ENCODE measurements at places on chromosomes 6 and 20.

DNA sequence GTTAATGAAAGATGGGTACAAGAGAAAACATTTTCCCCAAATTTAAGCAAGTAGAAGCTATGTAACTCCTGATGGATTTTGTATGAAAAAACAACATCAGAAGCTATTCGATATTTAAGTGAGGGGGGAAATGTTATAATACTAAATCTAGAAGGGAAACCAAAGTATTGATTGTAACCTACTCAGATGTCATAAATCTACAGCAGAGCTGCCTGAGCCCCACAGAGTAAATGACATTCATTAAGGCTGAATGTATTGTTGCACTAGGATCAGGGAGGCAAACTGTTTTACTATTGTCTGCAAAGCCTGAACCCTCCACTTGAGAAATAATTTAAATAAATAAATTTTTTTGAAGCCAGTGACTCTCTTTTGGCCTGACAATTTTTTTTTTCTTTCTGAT lies 19.3 kb downstream of the ANKRD6 start:
- DNase-seq, result no peak

DNA sequence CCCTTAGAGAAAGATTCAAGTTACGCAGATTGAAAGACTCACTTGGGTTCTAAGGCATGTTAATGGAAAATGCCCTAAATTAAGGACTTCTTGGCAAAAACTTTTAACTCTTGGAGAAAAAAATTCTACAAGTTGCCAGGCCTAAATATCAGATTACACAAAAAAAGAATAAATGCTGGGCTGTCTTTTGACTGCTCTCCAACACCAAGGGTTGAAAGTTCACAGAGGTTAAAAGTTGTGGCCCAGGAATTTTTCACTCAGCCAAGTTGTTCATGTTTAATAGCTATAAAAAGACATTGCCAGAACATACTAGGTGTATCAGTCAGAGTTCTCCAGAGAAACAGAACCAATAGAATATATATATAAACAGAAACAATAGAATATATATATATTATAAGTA lies 268.4 kb upstream of the PRND start:
- DNase-seq, result no peak

GRCh38 chr6:57342148-57342669 lies 24.8 kb downstream of the PRIM2 start:
- no peak for DNase-seq

- DNase-seq, result no peak
Observed at GRCh38 chr6:14863902-14864850, 381.7 kb upstream of the JARID2 start.

DNA sequence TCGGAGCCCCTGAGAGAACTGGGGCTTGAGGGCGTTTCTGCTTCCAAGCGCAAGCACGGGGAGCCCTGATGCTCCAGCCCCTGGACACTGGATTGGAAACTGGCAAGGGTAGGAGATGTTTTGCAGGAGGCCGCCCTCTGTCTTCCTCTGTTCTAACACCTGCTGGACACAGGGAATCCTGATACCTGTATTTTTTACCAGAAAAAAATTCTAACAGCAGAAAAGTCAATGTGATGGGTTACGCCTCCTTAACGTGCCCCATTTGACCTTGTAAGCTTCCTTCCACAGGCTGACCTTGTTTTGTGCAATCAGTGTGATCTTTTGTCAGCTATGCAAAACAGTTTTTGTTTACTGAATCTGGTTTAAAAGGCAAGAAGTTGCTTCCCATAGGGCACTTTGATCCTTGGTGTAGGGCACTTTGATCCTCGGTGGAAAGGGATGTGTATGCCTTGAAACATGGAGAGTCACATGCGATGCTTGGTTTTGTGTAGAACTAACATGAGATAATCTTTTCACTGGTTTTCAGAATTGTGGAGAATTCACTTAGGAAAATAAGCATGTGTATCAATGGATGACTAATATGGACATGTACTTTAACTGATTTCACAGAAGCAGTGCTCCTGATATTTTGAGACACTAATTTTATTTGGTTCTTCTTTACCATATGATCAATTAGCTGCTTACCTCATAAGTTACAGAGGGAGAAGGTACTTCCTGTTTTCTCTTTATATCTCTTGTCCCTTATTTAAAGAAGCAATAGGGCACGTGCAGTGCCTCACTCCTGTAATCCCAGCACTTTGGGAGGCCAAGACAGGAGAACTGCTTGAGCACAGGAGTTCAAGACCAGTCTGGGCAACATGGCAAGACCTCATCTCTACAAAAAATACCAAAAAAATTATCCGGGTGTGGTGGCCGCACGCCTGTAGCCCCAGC lies 59.9 kb upstream of the MAP3K4 start:
- DNase-seq, result no peak

DNA sequence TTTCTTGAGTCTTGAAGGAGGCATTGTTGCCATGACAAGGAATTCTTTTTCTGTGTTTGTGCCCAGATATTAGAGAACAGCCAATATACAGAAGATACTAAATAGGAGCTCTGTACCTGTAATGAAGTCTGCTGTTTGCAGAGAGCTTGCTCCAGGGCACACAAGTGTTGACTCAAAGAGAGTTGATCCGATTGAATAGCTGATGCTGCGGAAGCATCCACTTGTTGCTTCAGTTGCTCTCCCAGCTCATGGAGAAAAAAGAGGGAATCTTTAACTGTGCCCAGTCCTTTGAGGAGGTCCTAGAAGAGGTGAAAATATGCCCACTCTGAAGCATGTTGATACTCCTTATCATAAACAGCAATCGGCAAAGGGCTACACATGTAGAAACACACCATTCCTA lies 411.4 kb downstream of the ESR1 start:
- DNase-seq, result no peak

DNA sequence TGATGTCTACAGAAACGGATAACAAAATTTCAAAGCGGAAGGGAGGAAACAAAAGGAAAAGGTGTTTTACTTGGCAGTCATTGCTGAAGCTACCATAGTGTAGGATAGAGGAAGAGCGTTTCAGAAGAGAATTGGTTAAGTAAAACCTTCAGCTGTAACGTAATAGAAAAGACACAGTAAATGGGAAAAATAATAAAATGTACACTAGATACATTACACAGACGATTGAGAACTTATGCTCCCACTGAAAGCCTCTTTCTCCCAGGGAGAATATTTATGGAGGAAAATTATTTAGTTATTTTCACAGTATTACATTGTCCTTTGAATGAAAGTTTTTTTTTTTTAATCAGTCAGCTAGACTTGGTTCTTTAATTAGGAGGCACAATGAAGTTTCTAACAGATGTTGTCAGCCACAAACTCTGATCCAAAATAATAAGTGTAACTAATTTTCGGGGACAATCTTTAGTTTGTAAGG lies 90.7 kb upstream of the PRDM1 start:
- DNase-seq, result no peak

GRCh38 chr6:14117158-14118090 lies at the start of gene CD83:
Gene CD83 (plus strand): TSS chr6:14117772. CDS start chr6:14117812, 40 bp downstream.
- peak; percentile 93 for DNase-seq

DNA sequence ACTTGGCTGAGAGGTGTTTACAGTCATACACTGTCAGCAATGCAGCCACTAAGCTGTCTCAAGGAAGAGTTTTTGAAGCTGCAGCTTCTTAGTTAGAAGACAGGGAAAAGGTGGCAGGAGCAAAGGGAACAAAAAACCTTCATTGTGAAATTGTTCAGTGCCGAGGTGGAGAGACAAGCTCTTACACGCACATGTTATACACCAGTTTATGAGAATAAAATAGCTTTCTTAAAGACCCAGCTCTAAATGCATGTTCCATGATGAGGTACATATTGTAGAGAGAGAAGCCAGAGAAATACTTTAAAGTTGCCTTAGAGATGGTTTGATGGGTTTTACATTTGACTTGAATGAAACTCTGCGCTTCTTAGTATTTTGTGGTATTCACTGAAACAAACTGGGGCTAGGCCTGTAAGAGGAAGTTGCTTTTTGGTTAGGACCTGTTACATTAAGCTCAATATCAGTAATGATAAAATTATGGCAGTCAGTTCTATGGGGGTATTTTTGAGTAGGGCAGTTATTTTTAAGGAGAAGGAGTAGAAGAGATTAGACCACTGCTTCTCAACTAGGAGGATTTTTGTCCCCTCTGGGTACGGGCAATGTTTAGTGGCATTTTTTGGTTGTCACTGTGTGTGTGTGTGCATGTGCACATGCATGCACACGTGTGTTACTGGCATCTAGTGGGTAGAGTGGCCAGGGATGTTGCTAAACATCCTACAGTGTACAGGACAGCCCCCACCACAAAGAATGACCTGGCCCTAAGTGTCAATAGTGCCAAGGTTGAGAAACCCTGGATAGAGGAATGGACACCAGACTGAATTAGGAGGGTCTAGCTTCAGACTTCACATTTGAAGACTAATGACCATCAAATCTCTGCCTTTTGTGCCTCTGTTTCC lies 9.8 kb downstream of the NEDD9 start:
- no peak for DNase-seq
